ENCODE measurements at places on chromosomes 13 and 19.

GRCh38 chr13:32409561-32410421, 18.1 kb downstream of the N4BP2L1 start:
- no peak for DNase-seq

DNA sequence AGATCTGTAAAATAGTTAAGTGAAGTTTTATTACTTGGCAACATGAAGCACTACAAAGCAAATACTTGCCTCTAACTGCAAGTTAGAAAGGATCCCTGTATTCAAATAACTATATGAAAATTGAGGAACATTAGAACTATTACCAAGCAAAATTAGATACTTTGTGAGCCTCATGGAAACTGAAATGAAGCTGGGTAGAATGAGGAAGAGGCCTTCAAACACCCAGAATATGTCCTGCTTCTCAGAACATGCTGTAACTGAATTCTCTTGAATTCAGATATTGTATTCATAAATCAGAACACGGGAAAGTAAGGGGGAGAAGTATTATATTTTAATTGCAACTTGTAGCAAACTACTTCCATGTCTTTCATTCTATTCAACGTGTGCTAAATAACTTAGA, 947.9 kb downstream of the PCDH17 start:
- no peak for DNase-seq

GRCh38 chr13:84831666-84832657, 949.7 kb upstream of the SLITRK1 start:
- no peak for DNase-seq

DNA sequence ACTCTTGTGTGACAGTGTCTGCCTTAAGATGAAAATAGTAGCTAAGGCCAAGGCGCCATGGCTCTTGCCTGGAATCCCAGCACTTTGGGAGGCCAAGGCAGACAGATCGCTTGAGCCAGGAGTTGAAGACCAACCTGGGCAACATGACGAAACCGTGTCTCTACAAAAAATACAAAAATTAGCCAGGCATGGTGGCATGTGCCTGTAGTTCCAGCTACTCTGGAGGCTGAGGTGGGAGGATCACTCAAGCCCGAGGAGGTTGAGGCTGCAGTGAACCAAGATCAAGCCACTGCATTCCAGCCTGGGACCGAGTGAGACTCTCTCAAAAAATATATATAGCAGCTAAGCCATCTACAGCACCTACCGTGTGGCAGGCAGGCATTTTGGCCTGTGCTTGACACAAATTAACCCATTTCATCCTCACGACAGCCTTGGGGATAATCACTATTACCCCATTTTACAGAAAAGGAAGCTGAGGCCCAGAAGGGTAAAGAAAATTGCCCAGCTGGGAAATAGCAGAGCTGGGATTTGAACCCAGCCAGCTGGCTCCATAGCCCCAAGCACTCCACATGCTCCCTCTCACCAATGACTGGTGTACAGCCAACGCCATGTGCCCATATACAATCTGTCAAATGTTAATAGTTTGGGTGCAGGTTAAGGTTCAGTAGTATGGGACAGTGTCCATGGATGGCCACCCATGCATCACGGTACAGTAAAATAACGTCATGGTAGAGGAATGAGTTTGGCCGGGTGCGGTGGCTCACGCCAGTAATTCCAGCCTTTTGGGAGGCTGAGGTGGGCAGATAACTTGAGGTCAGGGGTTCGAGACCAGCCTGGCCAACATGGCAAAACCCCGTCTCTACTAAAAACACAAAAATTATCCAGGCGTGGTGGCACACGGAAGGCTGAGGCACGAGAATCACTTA, 3.1 kb downstream of the SLC1A5 start:
- no peak for DNase-seq

DNA sequence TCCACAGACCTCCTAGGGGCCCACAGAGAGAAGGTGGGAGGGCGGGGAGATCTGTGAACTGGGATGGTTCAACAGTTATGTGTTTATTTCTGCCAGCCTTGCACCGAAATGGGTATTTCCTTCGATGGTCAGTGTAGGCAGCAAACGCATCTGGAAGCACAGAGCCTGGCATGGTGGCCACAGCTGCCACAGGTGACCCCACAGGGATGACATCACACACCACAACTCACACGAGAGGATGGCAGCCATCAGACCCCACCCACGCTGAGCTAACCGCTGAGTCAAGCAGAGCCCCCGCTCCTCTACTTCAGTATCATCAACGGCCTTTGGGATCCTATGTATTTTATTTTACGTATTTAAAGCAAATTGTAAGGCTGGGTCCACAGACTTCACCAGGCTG, 37.4 kb downstream of the NAXD start:
- no peak for DNase-seq

- DNase-seq, result no peak
These were observed 110.1 kb upstream of the UQCRFS1 start for GRCh38 chr19:29323021-29323430.

GRCh38 chr13:72953391-72953965, 105.3 kb upstream of the KLF5 start:
- DNase-seq, result no peak

DNA sequence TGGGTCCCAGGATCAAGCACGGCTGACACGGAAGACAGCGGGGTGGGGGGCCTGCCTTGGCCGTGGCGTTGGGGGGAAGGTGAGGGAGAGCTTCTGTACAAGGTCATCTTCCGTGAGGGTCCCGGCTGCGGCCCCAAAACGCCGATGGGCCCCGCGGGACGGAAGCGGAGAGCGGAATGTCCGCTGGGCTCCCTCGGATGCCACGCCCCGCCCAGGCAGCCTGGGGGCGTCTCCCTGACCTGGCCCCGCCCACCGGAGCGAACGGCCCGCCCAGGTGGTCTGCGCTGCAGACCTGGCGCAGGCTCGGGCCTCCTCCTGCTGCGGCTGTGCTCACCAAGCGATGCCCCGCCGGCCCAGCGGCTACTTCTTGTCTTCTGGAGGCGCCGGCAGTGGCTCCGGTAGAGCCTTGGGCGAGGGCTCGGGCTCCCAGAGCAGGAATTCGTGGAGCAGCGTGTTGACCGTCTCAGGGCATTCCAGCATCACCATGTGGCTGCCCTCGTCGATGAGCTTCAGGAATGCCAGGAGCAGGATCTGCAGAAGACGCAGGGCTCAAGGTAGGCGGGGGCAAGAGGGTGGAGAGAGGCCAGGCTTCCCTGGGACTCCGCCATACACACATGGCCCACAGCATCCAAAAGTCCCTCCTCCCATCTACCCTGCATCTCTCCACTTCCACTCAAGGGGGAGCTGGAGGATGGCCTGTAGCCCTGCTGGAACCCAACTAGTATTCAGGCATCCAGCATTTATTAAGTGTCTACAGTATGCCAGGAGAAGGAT, 10.7 kb downstream of the ABHD8 start:
- peak; percentile 63 for DNase-seq

GRCh38 chr19:19043481-19043880, 10.1 kb downstream of the ARMC6 start:
- DNase-seq, result no peak

DNA sequence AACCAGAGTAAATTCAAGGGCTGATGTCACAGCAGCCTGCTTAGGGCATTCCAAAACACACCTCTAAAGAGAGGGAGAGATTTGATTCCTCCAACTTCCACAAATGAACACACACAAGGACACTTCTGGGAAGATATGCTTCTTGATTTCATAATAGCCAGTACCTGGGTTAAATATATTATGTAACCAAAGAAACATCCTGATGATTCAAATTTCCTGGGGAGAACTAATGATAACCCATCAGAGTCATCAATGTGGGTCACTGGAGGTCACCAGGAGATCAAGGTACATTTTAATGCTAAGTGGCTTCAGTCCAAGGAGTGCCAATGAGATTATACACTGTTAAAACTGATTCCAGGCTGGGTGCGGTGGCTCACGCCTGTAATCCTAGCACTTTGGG, 54.0 kb upstream of the DOCK9 start:
- no peak for DNase-seq

- DNase-seq, result no peak
These were observed 14.2 kb downstream of the KCNC3 start for GRCh38 chr19:50314724-50315708.

- no peak for DNase-seq
These were observed 191.6 kb downstream of the UQCRFS1 start for GRCh38 chr19:29021232-29021916.
